ENCODE measurements at places on chromosomes 4 and X. TPM values are rescaled to one million over a fixed set of nuclear protein-coding genes. Genes with fewer than 3 reads are reported as not detected.

CT83 gene
- not detected for total RNA-seq

DNA sequence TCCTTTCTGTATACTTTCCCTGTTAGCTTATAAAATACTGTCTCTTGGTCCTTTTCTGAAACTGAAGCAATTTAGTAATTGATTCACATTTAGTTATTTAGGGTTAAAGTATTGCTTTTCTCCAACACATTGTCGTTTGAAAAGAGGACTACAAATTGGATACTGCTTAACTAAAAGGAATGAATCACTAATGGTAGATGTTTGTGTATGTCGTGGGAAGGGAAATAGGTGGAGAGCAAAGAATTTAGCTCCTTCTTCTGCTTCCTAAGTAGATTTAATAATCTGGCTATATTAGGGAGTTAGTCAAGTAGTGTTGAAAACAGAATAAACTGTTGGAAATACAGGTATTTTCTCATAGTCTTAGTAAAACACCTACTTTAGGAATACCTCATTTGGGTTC lies 27.9 kb downstream of the SLAIN2 start:
- no peak for DNase-seq

DNA sequence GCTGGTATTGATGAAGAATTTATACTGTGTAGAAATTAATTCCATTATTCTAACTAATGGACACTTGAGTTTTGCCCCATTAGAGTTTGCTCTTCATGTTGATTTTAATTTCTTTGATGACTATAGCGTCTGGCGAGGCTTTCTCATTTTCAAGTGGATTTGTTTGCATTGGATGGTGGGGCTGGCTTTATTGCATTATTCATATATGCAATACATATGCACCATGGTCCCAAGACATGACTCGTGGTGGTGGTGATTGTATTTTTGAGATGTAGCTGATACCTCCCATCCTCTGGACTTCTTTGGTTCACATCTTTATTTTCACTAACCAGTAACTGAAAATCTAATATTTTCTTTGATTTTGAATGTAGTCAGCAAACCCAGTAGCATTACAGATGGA lies 39.8 kb downstream of the PTTG2 start:
- DNase-seq, result no peak

CXXC4 gene
- 0.07 TPM for total RNA-seq

- DNase-seq, result peak; percentile 54
These were observed 50.2 kb downstream of the DDX3X start for GRCh38 chrX:41384051-41384705.

SPANXA1 gene
- not detected for total RNA-seq

DNA sequence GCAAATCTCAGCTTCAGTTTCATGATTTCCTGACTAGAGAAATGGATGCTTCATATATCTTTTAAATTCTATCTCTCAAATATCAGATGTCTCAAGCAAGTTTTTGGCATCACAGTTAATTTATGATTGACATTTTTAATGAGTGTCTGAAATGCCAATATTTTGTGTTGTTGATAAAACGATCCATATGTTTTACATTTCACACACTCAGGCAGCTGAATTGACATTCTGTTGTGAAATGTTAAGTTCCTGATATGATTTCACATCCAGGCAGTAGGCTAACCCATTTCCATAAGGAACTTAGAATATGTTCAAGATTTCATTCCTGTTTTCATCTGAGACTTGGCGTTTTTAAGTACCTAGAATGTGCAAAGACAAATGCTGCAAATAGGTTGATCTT lies 650.6 kb downstream of the PCDH18 start:
- DNase-seq, result no peak

DNA sequence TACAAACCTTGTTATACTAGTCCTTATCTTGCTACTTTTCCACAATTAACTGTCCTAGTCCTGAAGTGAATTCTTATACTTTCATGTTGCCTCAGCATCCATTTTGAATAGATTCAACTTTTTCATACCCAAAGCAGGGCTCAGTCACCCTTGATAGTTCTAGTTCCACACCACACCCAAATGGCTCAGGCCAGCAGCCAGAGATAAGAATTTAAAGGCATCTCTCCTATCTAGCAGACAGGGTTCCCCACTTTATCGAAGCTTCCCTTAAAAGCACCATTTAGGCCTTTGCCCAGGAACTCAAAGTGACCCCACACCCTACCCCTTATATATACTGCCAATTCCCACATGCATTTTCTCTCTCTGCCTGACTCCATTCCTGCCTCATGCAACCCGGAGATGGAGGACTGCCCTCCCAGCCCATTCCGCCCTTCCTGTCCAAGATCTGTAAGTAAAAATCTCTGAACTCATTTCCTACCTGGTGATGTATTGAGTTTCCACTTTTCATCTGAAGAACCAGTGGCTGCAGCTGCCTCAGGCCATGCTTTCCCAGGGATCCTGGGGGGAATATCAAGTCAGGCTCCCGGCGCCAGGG lies 63.7 kb upstream of the TXK start:
- DNase-seq, result no peak

GRCh38 chr4:152571770-152572169 lies 35.9 kb upstream of the FBXW7 start:
- no peak for DNase-seq

RTL3 gene
- total RNA-seq, result not detected

NLGN3 gene
- total RNA-seq, result 2.9 TPM

DNA sequence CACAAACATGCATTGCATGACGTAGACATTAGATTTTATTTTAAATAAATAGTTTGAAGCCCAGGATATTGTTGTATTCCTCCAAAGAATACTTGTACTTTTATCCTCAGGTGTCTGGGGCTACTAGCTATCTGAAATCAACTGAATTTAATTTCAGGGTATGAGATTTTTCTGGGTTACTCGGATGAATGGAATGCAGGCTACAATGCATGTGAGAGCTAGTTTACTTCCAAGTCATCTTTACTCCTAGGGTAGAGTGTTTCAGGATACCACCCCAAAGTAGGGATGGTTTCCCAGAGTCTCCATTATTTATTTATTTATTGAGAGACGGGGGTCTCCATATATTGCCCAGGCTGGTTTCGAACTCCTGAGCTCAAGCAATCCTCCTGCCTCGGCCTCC lies 66.4 kb downstream of the HPRT1 start:
- no peak for DNase-seq

DNA sequence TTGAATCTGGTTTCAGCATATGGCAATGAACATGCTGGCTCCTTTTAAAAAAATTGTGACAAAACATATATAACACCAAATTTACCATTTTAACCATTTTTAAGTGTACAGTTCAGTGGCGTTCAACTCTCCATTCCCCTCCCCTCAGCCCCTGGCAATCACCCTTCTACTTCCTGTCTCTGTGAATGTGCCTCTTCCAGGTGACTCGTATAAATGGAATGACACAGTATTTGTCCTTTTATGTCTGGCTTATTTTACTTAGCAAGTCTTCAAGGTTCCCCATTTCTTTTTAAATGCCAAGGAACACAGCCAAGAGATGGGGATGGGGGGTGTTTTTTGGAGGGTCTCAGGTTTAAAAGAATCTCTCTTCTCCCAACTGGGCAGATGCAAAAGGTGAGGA lies 35.4 kb upstream of the BCLAF3 start:
- DNase-seq, result no peak

DNA sequence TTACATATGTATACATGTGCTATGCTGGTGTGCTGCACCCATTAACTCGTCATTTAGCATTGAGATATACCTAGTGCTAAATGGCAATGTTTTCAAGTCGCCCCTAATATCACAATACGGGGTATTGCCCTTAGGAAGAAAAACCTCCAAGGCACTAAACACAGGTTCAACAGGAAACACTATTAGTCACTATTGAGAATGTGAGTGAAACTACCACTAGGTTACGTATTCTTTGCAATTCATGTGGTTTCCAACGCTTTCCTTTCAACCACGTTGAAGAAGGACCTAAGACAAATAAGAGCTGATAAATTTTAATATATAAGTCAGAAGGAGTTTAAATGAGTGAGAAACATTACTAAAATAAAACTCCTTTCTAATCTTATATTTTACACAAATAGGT lies 134.7 kb upstream of the SPANXN4 start:
- no peak for DNase-seq

ALPK1 gene
- 61.6 TPM for total RNA-seq

DNA sequence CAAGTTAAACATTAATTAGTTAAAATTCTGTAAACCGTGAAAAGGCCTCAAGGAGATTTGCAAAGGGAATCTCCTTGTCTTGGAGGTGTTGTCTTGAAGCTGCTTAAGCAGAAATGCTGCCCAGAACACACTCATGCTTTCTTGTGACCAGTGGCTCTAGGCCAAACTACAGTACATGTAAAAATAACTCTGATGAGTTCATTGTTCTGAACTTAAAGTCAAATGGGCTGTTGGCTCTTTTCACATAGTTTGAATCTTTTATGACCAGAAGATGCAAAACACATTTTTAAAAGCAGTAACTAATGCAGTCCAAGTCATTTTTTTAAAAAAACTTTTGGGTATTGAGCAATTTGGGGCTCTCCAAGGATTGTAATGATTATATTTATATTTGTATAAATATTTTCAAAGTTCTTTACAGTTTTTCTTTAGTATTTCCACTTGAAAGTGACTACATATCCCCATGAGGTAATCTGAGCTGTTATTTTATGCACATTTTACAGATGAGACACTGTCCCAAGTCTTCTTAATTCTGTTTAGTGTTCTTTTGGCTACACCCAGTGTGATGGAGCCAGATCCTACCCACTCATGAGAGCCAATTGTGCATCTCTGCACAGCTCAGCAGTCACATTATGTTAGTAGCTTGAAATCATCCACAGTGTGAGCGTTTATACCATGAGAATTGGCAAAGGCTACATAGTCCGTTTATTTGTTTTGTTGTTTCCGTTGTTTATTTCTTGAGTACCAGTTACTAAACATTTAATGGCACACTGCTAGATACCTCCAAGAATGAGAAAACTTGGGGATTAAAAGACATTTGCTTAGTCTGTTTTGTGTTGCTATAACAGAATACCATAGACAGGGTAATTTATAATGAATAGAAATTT lies 112.8 kb upstream of the ATXN3L start:
- no peak for DNase-seq

UCP1 gene
- not detected for total RNA-seq

- no peak for DNase-seq
These were observed 118.4 kb downstream of the AFF1 start for GRCh38 chr4:87053176-87053658.

SPIN2A gene
- total RNA-seq, result 1.2 TPM

MSX1 gene
- total RNA-seq, result not detected

- peak; percentile 9 for DNase-seq
These were observed at the start of gene FAT1 for GRCh38 chr4:186723292-186724057. Gene FAT1 (minus strand): TSS chr4:186723856. CDS start chr4:186709827, 14,029 bp downstream.

GRCh38 chr4:4995908-4996265 lies 23.4 kb downstream of the CYTL1 start:
- DNase-seq, result no peak

FAM9C gene
- not detected for total RNA-seq

- no peak for DNase-seq
These were observed 137.8 kb downstream of the SCFD2 start for GRCh38 chr4:53228036-53228435.

ENPEP gene
- not detected for total RNA-seq

DNA sequence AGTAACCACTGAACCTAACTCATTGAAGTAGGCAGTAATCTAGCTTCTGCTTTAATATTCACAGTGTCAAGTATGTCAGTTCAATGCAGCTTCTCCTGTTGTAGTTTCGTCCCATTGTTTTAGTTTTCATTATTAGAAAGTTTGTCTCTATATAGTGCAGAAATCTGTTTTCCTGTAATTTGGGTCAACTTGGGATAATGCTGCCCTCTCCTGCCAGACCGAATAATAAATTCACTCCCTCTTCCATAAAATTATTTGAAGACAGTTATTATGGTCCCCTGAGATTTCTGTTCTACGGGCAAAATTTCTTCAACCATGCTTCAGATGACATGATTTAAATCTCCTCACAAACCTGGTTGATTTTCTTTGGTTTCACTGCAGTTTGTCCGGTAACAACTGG lies 4.6 kb upstream of the LUZP4 start:
- no peak for DNase-seq

GRCh38 chr4:24690436-24690835 lies 104.9 kb upstream of the SOD3 start:
- no peak for DNase-seq

AR gene
- total RNA-seq, result 0.09 TPM

DNA sequence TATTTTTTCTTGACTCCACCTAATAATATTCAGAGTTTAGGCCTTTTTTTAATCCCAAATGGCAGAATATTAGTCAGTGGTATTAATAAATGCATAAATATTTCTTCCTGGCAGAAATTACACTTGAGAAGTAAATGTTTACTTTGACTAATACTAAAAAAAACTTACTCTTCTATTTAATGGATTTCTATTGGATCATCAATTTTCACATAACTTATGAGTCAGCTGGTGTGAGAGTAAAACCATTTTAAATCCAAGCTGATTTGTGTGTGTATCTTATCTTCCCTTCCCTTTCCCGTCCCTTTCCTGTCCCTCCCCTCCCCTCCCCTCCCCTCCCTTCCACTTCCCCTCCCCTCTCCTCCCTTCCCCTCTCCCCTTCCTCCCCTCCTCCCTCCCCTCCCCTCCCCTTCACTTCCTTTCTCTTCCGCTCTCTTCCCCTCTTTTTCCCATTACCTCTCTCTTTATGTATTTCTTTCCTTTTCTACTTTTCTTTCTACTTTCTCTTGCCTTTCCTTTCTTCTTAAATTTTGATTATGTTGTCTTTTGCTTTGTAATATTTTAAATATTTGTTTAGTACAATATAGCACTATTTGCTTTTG lies 630.1 kb upstream of the EPHA5 start:
- no peak for DNase-seq

LUZP4 gene
- total RNA-seq, result not detected

DNA sequence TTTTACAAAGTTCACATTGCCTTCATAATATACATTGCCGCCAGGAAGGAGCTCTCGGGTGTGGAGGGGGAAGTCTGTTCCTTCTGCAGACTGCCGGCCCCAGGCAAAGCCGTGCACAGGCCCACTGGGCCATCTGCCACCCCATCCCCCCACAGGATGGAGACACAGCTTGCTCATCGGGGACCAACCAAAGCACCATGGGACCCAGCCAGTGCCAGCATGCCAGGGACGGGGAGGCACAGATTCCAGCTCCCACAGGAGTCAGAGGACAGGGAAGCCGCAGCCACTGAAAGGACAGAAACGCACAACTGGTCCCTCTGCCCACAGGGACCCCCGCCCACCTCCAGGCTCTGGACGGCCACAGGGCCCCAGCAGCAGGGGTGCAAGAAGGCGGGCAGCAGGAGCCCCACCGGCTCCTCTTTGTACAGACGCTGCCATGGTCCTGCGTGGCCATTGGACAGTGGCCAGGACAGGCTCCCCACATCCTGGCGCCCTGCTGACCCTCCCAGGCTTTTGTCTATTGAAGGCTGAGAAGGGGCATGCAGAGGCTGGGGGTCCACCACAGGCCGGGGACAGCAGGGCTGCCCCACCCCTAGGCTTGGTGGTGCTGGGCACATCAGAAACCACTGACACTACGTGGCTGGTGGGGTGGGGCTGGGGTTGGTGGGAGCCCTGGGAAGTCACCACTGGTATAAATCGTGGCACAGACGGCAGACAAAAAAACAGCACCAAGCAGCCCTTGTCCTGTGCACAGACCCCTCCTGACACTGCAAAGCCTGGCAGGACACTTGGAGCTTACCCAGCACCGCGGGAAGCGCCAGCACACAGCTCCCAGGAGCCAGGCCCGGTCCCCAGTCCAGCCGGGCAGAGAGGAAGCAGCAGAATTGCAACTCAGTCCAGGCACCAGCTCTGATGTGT lies 89.0 kb downstream of the FAM53A start:
- DNase-seq, result no peak

ERVMER34-1 gene
- not detected for total RNA-seq

GRCh38 chr4:6335040-6335590 lies 65.5 kb downstream of the WFS1 start:
- DNase-seq, result no peak

BEX4 gene
- 22.6 TPM for total RNA-seq

GRCh38 chrX:105179644-105180043 lies 40.9 kb downstream of the TEX13A start:
- DNase-seq, result no peak

CT45A5 gene
- not detected for total RNA-seq

Data from activated T-cell treated with anti-CD3 and anti-CD28 coated beads, Interleukin-2, amount 50 U/mL, for 72 hours (primary cell).